ENCODE measurements at places on chromosomes 5 and 9.

DNA sequence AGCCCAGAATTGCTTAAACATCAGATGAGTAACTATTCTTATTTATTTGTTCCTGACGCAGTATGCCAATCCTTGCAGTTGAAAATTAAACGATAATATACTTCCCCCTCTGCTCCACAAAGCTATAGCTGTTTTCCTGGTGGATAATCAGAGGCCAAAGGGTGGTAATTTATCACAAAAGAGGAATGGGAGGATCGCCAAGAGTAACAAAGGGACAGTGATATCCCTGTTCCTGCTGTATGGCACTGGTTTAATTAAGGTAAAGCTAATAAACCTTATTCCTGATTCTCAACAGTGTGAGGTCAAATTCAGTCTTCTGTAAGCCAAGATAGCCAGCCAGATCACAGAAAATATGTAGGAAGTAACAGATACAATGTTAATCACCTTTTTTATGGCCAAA lies 33.4 kb upstream of the PTGER4 start:
- DNase-seq, result no peak

DNA sequence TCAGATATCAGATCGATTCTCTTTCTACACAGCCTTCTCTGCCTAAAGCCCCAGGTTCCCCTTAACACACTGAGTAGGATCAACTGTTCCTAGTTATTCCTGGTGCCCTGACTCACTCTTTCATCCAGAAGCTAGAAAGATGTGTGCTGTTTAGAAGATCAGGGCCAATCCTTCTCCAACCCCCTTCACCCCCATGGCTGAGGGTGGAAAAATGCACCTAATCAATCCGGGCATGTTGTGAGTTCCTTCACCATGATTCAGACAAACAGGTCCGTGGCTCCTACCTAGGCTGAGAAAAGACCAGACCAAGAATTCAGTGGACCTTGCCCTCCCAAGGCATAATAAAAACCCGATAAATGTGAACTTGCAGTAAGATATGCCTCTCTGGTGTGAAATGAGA lies 85.4 kb upstream of the EQTN start:
- no peak for DNase-seq

GRCh38 chr5:160152901-160153300 lies 33.7 kb upstream of the PWWP2A start:
- DNase-seq, result no peak

GRCh38 chr5:111228520-111229220 lies 4.5 kb downstream of the CAMK4 start:
- no peak for DNase-seq

DNA sequence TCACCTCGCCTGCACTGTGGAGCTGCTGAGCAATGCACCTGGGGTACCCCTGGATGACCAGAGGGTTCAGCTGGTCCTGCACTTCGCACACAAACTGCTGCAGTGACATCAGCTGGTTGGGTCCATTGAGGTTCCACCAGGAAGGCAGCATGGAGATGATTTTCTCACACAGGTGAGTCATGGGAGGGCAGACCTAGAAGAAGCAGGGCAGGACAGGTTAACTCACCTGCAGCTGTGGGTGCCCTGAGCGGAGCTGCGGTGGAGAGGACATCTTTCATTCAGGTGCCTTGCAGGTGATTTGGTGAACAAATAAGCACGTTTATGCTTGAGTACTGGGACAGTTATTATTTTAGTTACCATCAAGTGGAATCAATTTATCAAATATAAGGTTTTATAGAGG lies 73.6 kb downstream of the CTSL start:
- DNase-seq, result no peak

DNA sequence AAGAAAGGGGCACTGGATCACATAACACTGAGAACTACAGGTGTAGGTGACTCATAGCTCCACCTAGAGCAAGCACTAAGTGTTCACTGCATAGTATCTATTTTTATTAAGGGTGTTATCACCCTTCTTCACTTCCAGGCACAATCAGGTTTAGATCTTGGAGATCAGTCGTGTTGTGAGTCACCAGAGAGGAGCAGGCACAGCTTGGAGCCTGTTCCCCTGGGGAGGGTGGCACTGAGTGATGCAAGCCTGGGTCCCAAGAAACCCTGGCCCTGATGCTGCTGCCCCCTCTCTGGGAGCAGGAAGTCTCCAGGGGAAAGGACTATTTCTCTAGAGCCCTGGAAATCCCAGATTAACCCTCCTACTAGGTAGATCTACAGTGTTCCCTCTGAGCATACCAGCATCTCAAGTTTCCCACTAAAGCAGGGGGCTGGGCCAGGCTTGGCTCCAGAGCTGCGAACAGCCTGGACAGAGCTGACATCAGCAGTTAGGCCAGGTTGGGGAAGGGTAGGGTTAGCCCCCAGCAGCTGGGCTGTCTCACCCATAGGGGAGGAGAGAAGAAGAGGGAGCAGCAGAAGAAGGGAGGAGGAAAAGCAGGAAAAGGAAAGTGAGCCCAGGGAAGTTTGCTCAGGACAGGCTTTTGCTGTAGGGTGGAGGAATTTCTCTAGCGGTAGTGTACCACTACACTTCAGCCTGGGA lies 28.1 kb upstream of the SPINK4 start:
- DNase-seq, result no peak

DNA sequence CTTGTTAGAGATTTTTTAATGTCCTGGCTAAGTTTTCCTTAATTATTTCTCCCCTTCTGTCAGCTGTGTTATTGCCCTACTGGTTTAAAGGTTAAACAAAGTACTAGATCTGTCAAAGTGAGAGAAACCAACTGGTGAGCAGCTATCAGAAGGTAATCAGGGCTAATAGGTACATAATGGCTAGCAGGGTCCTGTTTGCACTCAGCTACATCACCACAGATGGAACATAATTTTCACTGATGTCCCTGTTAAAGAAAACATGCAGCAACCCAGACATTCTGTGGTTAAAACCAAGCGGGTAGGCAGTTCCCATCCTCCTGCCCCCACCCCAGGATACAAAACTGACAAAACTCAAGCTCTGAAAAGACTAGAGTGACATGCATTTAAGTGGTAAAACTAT lies 473.9 kb downstream of the NR2F1-AS1 start:
- no peak for DNase-seq

GRCh38 chr5:121031491-121031890 lies 567.4 kb downstream of the PRR16 start:
- DNase-seq, result no peak

DNA sequence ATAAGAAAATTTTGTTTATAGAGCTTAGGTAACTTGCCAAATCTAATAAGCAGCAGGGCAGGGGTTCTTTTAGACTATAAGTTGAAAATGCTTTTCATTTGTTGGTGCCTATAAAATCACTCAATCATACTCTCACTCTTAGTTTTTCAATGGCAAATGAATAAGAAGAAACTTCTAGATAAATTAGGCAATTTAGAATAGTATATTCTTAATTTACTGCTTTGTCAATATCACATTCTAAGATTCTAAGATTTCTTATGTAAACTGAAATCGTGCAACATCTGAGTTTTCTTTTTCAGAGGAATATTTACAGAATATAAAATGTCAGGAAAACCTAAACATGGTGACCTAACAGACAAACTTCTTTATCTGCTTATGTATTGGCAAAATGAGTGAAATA lies 849.0 kb downstream of the DTWD2 start:
- DNase-seq, result no peak

DNA sequence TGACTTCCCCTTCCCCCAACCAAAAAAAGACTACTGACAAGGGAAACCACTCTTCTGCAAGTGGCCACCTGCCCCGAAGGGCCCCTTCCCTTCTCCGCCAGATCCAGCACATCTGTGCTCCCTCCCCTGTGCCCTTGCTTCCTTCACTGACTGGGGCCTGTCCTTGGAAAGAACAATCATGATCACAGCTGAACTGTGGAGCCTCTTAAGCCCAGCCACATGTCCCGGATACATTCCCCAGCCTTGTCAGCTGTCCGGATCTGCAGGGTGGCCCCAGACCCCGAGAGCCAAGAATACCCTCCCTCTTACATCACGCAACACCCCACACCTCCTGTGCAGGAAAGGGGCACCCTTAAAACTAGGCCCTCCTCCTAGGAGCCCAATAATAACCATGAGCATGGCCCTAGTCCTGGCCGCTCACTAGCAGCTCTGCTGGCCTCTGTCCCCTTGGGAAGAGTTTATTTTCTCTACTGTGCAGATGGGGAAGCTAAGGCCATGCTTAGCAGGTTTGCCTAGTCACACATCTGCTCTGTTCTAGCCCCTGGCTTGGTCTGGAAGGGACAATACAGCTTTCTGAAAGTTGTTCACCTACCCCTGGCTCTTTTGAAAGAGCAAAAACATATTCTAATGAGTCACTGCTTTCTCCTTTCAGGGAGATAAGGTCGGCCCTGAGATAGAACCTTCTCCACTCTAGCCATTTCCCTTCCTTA lies 3.8 kb downstream of the SPRY4 start:
- DNase-seq, result no peak

DNA sequence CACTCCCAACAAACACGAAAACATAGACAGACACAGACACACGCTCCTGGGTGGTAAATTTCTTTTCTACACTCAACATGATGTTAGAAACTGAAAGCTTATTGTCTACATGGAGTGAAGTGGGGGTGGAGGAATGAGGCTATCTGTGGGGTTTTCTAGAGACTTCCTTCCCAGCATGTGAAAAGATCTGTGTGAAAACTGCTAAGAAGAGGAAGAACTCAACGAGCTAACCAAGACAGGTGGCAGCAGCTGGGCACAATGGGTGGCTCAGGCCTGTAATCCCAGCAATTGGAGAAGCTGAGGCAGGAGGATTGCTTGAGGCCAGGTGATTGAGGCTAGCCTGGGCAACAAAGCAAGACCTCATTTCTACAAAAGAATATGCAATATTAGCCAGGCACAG lies 7.6 kb downstream of the FYB1 start:
- DNase-seq, result no peak

DNA sequence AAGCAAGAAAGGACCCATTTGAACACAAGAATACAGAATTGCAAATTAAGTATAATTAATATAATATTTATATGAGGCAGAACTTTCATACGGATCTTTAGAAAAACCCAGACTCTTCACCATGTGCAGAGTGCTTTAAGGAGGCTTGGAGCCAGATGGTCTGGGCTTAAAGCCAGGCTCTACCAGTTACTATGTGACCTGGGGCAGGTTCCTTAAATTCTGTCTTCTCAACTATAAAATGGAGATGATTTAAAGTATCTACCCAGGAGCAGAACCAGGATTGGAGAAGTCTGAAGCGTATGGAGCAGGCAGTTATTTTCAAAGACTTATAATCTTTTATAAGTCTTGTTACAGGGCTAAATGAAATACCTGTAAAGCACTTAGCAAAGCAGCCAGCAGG lies 202.1 kb downstream of the TSSK1B start:
- no peak for DNase-seq

DNA sequence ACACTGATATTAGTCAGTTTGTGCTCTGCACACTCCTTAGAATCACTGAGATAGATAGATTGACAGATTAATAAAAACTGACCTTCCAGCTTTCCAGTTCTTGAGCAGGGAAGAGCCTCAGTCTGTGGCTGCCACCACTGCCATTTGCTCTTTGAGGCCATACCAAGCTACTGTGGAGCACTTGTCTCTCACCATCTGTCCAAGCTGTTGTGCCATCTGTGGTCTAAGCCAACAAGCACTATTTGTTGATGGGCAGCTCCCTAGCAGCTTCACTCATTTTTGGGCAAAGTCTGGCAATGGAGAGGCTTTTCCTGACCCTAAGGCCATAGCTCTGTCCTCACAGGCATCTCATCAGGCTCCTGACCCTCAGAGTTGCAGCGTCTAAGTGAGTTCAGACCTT lies 30.4 kb downstream of the HTR1A start:
- DNase-seq, result no peak

DNA sequence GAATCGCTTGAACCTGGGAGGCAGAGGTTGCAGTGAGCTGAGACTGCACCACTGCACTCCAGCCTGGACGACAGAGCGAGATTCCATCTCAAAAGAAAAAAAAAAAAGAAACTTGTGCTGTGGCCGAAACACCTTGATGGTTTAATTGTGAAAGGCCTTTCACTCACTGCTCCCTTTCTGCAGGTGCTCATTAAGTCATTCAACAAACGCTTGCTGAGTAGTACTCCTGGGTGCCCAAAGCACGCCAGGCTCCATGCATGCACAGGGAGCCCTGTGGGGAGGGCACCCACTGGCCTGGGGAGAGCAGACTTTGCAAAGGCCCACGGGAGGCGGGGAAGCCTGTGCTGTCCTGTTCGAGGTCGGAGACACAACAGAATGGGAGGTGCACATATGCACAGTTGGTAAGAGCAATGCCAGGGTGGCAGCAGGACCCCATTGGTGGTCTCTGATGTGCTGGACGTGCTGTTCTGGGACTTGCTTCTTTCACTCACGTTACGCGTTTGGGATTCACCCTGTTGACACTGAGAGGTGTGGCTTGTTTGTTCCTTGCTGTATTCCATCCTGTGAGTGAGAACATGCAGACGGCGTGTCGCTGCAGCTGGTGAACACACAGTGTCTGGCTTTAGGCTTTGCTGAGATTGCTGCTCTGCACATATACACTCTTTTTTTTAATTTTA lies 3.0 kb upstream of the ENTPD2 start:
- no peak for DNase-seq

GRCh38 chr9:129608561-129609481 lies 12.1 kb downstream of the C9orf50 start:
- DNase-seq, result no peak

- no peak for DNase-seq
Observed at GRCh38 chr5:119323601-119324000, 32.2 kb upstream of the TNFAIP8 start.

DNA sequence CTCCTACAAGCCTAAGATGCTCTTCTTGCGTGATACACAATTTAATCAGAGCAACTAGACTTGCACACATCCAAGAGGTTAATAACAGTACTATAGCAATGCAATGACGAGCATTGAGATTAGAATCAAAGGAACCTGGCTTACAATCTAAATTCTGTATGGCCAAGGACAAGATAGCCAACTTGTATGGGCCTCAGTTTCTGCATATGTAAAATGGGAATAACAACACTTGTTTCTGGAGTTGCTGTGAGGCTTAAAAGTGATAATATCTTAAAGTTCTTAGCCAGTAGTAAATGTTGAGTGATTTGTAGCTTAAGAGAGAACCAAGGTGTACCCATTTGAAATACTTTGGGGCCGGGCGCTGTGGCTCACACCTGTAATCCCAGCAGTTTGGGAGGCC lies 2.2 kb upstream of the PUM3 start:
- no peak for DNase-seq

GRCh38 chr9:93243112-93243511 lies 59.2 kb downstream of the WNK2 start:
- no peak for DNase-seq

- DNase-seq, result no peak
Observed at GRCh38 chr5:155871623-155872022, 455.3 kb upstream of the SGCD start.

- no peak for DNase-seq
Observed at GRCh38 chr5:195401-196160, 4.3 kb downstream of the LRRC14B start.

- no peak for DNase-seq
Observed at GRCh38 chr5:134784946-134785620, 26.5 kb downstream of the DDX46 start.
